Osteocyte (in vitro differentiated cells): ENCODE measurements at places on chromosomes 6 and 20.

GRCh38 chr20:32652739-32653526 lies 20.8 kb downstream of the C20orf203 start:
- DNase-seq = peak; percentile 96

DNA sequence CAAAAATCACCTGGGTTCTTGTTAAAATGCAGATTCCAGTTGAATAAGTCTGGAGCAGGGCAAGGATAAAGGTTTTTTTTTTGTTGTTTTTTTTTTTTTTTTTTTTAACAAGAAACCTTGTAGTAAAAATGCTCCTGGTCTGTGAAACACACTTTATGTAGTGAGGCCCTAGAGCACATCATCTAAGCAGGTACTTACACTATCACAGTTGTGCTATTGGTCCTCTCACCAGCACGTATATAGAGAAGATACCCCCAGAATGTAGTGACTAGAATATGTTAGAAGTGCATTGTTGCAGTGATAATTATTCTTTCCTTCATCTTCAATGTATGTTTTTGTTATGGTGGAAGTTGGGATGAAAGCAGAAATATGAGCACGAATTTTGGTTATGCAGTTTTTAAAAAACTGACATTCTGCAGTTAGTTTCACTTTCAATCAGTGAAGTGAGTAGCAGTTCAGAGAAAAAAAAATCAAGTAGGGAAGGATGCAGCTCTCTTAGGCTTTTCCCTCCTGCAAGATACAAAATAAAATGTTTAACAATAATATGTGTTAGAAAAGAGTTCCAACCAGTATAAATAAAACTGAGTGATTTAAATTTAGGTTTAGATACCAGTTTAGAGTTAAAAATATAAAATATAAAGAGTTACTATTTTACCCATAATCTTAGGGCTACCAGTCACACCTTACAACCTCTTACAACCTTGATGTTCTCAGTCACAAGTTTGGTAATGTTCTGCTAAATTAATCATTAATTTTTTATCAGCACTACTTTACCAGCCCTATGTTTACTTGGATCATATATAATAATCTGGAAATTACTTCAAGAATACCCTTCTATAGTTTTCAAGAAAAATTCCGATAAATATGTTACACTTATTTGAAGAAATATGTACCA lies 9.2 kb upstream of the DEFB113 start:
- DNase-seq = no peak

- DNase-seq = peak; percentile 77
Measured at GRCh38 chr6:169862892-169863525, 111.6 kb downstream of the ERMARD start.

DNA sequence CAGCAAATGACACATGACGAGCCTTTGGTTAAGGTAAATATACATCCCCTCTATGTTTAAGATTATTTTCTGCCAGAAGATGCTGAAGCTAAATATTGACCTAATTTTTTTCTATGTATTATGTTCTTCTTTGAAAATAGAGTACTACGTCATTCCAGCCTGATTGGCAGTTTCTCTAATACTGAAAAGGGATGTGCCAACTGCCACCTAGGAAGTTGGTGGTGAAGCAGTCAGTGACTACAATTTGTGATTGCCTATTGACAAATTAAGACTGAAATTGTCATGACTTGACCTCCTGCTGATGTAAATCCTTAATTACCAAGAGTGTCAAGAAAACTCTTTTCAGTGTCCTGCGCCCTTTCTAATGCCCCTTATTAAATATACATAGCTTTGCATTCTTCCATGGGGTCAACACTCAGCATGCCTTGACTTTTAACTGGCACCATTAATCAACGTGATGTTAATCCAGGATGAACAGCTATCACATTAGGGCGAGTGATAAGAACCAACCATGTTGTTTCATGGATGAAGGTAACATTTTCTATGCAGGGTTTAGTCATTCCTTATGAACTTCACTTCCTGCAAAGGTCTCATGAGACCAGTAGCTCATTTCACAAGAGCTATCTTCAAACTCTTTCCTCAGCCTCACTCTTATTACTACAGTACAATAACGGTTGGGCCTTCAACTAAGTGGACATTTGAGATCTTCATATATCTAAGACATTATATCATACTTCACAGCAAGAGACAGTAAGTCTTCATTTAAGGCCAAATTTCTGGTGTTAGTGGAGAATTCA lies 22.5 kb upstream of the SGK1 start:
- DNase-seq = no peak

GRCh38 chr6:13841936-13842335 lies 27.6 kb upstream of the MCUR1 start:
- no peak for DNase-seq

DNA sequence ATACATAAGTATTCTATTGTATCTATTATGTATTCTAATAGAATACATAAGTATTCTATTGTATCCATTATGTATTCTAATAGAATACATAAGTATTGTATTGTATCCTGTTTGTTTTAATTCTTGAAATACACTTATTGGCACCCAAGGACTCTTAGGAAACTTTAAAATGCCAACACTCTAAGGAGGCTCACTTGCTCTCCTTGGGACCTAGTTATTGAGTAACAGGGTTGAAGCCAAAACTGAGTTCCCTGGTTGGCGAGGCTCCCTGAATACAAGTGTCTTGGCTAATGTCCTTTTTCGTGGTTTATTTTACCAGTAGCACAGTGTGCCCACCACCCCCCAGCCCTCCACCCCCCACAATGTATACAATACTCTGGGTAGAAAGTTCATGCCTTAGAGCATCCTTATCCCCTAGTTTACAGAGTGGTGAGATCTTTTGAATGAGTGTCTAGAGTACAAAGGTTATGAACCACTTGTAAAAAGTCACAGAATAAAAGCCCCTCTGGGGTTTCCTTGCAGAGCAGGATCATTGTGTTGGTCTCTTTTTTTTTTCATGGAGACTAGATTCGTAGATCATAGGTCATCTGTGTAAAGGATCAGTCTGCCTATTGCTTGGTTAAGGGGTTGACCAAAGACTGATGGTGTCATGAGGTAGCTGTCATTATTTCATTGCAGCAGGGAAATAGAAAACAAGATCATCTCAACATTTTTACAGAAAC lies 32.5 kb upstream of the PRDM1 start:
- DNase-seq = no peak

GRCh38 chr6:10437891-10438290 lies 23.0 kb upstream of the TFAP2A start:
- no peak for DNase-seq

DNA sequence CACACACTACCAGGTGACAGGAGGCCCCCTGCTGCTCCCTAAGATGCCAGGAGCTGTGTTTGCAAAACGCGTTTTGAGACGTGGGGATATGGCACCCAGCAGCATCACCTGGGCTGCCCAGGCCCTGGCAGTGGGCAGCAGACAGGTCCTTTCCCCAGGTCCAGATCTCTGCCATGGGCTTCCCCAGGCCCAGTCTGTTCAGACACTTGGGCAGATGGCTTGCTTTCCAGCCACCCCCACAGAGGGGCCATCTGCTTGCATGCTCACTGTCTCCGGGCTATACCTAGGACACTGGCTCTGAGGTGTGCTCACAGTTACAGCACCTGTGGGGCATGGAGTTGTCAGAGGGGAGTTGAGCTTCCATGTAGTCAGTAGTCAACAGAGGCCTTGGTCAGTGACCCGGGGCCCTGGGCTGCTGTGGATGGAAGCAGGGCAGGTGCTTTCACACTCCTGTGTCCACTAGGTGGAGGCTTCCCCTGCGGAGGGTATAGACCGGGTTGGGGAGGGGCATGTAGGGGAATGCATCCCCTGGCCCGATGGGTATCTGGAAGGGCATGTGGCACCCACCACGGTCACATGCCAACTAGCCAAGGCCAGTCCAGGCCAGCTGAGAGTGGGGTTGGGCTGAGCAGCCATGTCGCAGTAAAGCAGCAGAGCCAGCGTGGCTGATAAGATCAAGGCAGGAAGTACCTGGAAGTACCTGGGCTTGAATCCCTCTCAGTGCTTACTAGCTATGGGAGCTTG lies 185.4 kb upstream of the SLC24A3 start:
- peak; percentile 77 for DNase-seq

GRCh38 chr6:126531286-126531685 lies 191.4 kb downstream of the CENPW start:
- no peak for DNase-seq

- no peak for DNase-seq
Measured at GRCh38 chr6:163999475-164000125, 585.1 kb downstream of the QKI start.

- DNase-seq = peak; percentile 77
Measured at GRCh38 chr6:44667668-44668390, 280.3 kb downstream of the CDC5L start.

DNA sequence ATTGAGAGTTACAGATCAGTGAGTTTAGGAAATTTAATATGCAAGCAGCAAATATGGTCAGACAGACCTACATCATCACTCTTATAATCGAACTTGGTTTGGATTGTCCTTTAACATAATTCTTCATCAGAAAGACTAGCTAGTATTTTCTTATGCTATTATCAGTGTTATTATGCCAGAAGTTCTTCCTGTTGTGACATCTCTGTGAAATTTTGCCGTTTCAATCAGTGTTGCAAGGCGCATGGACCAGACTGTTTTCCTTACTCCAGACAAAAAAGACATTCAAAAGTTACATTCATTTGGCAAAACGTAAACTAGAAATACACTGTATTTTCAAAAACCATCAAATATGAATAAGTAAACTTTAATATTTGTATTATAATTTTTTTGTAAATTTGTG lies 5.7 kb upstream of the TENT5A start:
- DNase-seq = no peak

DNA sequence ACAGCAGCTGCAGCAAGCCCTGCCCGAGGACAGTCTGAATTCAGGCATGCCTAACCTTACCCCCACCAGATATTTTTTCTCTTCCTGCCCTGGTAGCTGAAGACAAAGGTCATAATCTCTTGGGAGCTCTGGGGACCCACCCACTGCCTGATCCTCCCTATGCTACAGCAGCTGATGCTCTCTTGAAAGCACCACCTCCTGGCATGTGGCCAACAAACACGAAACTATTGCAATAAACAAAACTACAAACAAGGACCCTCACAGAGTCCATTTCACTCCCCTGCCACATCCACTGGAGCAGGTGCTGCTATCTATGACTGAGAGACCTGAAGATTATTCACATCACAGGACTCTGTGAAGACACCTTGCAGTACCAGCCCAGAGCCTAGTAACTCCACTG lies 238.5 kb upstream of the HS3ST5 start:
- no peak for DNase-seq

DNA sequence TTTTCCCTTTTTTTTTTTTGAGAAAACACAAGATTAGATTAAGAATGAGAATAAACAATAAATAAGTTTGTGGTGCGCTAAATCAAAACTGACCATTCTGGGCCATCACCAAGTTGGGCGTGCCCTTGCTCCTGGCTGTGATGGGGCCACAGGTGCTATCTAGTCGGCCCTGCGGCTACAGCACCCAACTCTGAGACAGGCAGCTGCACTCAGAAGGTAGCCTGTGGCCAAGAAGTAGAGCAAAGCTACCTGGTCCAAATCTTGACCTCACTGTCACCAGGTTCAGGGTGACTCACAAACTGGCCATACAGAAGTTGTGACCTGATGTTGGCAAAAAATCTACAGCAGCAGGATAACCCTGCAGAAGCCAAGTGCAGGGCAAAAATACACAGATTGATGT lies 3.4 kb downstream of the TXNDC5 start:
- DNase-seq = no peak

GRCh38 chr6:156864557-156864956 lies 87.4 kb downstream of the ARID1B start:
- DNase-seq = no peak

- no peak for DNase-seq
Measured at GRCh38 chr6:642805-643204, 14.1 kb downstream of the HUS1B start.

DNA sequence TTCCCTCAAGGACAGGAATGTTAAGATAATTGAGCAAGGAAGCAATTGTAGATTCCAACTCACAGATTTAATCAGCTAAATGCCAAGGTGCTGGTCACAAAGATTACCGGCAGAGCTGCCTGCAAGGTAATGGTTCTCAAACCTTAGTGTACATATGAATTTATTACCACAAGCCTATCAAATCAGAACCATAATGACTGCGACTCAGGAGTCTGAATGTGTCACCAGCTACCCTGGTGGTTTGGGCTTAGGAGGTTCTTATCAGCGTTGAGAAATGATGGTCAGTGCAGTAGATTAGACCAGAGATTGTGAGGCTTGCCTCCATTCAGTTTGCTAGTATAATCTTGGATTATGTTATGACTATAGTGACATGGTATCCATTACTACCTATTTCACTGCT lies 78.9 kb downstream of the MTFR2 start:
- DNase-seq = no peak

DNA sequence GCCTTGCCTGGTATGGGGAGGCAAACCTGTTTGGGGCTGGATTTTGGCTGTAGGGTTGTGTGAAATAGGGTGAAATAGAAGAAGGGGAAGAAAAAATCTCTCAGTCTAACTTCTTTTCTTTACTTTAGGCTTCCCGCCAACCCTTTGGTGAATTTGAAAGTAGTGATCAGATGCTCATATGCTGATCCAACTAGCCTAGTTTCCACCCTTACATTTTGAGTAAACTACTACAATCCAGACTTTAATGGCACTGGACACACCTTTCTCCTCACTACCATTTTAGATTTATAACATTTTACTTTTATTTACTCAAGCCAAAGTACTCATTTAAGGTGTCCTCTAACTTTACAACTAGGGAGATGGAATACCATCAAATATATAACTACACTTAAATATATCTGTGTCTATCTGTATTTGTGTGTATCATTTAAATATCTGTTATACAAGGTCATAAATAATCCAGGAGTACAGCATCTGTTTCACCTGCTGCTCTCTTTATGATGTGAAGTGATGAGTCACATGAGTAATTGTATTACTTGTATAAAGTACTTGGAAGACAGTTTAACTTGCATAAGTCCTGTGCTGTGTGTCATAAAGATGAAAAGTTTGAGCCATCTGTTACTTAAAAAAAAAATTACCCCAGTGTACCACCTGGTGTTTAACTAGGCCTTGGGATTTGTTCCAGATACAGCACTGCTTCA lies 172.1 kb downstream of the CDKAL1 start:
- DNase-seq = no peak

DNA sequence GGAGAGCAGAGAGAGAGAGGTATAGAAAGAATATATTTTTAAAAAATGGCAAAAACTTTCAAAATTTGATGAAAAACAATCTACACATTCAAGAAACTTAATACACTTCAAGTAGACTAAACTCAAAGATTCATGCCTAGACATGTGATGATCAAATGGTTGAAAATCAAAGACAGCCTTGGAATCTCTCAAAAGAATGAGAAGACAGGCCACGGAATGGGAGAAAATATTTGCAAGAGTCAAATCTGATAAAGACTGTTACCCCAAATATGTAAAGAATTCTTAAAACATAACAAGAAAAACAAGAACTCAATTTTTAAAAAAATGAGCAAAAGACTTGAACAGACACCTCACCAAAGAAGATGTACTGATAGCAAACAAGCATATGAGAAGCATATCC lies 49.7 kb downstream of the THEMIS start:
- no peak for DNase-seq

DNA sequence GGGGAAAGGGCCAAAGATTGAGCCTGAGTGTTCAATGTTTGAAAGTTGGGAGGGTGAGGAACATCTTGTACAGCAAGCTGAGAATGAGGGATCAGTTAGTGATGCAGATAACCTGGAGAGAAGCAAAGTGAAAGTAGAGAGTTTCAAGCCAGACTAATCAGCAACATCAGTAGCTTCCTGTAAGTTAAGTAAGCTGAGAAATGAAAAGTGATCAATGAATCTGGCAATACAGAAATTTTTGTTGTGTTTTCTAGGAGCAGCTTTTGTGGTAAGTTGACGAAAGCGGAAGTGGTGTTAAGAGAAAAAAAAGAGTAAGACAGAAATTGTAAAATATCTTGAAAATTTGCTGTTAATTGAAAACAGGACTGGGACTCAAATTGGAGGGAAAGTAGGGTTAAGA lies 855.5 kb upstream of the MAP3K7 start:
- DNase-seq = no peak

GRCh38 chr20:24913076-24913628 lies 35.9 kb upstream of the CST7 start:
- peak; percentile 79 for DNase-seq
